ENCODE measurements at places on chromosomes 7 and 10.

- DNase-seq, result no peak
These were observed 25.6 kb upstream of the PDIA4 start for GRCh38 chr7:149053885-149054284.

- DNase-seq, result no peak
These were observed 78.9 kb downstream of the ZRANB1 start for GRCh38 chr10:125020871-125021270.

GRCh38 chr7:155289949-155290501 lies 7.7 kb upstream of the INSIG1 start:
- DNase-seq, result no peak

DNA sequence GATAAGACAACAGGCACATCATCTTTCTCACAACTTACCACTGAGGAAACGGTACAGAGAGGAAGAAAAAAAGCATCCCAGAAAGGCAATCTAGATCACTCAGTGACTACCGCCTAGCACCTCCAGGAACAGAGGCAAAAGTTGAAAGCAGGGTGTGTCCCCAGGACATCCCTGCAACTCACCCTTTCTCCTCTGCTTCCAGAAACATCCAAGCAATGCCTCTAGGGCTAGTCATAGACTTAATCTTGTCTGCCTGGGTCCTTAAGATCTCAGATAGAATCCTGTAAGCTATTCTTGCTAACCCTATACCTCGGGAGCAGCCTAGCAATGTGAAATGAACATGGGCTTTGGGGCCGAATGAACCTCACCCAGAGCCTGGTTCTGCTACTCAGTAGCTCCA lies 18.8 kb upstream of the PDCD4 start:
- no peak for DNase-seq

- no peak for DNase-seq
These were observed 19.3 kb downstream of the TCAF1 start for GRCh38 chr7:143882604-143883078.

DNA sequence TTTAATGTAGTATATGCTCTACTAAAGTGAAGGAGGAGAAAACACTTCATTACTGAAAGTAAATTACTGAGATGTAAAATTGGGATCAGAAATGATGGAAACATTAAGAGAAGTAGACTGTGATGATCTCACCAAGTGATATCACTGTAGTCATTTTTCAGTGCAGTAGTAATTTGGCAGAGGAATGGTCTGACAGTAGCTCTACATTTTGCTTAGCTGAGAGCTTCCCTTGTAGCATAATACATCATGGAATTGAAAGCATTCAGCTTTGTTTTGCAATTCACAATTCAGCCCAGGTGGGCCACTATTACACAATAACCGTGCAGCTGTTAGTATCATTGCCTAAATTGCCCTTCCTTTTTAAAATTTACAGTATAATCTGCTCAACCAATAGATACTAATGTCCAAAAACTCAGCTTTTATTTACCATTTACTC lies 19.4 kb upstream of the CABCOCO1 start:
- DNase-seq, result no peak

GRCh38 chr10:90222939-90223338 lies 521.5 kb downstream of the KIF20B start:
- DNase-seq, result no peak

- no peak for DNase-seq
These were observed 239.0 kb downstream of the REEP3 start for GRCh38 chr10:63760034-63760707.

DNA sequence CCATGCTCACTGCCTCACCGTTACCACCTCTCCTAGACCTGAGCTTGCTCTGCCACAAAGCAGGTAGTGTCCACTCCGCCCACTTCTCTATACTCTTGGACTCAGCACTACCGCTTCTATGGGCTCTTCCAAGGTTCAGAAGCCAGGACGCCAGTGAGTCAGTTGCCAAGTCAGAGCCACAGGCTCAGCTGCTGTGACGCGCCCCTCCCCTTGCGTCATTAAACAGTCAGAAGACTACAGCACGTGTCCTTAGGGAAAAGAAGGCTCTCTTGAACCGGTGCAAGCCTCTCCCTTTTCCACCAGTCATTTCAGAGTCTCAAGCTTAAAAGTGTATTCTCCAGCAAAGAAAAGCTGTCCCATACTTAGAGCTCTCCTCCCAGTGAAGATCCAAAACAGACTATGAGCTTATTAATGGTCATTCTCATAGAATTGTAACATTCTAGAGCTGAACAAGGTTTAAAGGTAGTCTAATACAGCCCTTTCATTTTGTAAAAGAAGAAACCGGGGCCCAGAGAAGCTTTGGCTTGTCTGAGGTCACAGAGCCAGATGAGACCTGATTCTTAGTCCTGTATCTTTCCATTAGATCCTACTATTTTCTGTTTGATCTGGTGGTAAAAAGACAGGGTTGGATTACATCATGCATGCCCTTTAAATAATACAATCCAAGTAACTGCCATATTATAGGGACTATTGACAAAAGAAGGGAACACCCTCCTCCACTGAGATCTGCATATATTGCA lies 40.9 kb upstream of the MET start:
- no peak for DNase-seq

DNA sequence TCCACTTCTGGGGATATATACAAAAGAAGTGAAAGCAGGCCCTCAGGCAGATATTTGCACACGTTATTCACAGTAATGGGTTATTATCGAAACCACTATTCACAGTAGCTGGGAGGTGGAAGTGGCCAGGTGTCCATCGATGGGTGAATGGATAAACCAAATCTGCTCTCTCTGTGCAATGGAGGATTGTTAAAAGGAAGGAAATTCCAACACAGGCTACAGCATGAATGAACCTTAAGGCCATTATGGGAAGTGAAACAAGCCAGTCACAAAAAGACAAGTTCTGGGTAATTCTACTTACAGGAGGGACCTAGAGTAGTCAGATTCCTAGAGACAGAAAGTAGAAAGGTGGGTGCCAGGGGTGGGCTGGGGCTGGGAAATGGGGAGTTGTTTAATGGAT lies 48.5 kb upstream of the BHLHA15 start:
- DNase-seq, result no peak

DNA sequence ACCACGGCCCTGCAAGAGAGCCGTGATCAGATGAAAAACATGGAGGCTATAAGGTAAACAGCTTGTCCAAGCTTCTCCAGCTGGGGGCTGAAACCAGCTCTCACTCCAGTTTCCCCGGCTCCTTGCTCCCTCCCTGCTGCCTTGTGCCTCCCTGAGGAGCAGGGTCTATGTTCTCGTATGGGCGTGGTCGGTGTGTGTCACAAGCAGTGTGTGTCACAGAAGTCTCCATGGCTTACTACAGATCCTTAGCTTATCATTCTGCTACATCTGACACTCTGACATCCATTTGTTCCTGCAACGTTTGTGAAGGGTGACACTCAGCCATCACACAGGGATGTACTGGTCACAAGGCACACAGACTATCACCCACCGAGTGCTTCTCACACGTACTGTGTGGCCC lies 54.6 kb downstream of the CSGALNACT2 start:
- DNase-seq, result no peak

- DNase-seq, result no peak
These were observed 195.3 kb downstream of the PTEN start for GRCh38 chr10:88058750-88059149.

DNA sequence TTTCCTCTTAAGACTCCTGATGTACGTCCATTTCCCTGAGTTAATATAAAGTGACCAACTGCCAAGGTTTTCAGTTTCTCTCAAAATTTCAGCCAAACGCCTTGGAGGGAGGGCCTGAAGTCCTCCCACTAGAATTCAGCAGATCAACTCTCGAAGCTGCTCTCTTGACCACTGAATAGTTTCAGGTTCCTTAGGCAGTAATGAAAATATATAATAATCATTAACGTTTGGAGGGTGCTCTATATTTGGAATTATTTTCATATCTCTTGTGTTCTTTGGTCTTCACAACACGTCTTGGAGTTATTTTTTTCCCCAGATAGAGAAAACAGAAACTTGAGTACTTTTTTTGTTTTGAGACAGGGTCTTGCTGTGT lies 123.6 kb upstream of the SFMBT2 start:
- DNase-seq, result no peak

GRCh38 chr10:116765648-116766081 lies 23.3 kb upstream of the HSPA12A start:
- no peak for DNase-seq

- no peak for DNase-seq
These were observed 148.4 kb downstream of the PLXDC2 start for GRCh38 chr10:19964625-19965024.

GRCh38 chr7:7385421-7385820 lies 150.3 kb downstream of the COL28A1 start:
- no peak for DNase-seq

GRCh38 chr7:65454469-65454868 lies 80.8 kb downstream of the ZNF92 start:
- no peak for DNase-seq

DNA sequence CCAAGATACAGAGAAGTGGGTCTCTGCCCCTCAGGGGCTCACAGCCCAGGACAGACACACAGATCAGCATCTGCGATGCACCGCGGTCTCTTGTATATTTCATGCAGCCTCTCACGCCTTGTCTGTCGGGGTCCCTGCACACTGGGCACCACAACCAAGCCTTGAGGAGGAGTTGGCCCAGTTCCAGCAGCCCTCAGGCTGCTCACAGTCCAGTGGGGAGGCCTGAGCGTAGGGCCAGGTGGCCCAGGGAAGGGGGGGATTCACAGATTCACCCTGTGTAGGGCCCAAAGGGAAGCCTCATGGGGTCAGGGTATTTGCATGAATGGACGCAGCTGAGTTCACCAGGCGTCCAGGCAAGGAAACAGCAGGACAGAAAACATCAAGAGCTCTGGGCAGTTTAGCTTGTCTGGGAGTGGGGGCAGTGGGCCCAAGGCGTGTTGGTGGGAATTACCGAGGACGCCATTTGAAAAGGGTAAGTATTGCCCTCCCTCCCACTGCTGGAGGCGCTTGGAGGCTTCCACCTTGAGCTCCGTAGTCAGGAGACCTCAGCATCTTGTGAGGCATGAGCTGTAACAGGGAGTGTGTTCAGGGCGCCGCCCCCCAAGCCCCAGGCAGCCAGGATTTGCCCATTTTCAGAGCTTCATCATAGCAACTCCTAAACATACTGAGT lies 129.1 kb upstream of the CHST15 start:
- DNase-seq, result peak; percentile 65

DNA sequence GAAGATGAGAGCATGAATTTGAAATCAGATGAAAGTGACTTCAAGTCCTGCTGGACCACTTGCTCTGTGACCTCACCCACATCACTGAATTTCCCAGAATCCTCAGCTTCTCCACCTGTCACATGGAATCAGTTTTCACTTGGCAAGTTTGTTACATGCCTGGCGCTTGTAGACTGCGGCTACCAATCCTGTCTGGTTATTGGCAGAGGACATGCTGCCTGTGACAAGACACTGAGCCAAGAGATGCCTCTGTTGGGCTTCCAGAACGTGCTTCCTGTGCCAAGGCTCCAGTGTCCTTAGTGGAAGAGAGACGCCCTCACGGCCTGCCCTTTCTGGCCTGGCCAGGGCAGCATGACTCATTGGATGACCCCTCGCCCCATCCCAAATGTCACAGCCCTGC lies 4.4 kb upstream of the MYL10 start:
- DNase-seq, result no peak

GRCh38 chr7:50695026-50695425 lies 87.7 kb downstream of the GRB10 start:
- no peak for DNase-seq

- DNase-seq, result no peak
These were observed 603 bp downstream of the ADRA2A start for GRCh38 chr10:111077479-111077784.

DNA sequence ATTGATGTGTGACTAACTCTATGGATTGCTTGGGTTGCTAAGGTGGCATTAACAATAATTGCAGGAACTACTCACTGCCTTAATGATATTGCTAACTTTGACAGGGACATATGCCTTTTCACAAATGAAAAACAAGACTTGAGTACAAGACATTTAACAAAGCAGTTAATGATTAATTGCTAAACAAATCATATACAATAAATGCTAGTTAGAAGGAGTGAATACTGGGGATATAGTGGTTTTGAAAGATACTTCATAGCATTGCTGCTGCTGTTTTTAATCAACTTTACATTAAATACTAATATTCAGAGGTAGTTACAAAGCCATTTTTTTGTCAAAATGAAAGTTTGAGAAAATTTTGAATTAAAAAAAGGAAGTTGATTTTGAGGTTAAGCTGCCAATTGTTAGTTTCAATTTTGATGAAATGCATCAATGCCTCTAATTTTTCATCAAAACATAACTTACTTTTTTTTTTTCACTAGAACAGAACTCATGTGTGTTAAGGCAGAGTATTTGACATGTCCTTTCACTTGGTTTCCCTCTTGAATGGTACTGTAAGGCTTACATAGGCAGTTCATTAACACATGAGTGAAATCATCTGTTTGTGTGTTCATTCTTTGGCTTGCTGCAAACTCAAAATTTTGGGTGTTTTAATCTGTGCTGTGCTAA lies 106.2 kb upstream of the SEMA3D start:
- DNase-seq, result no peak

- no peak for DNase-seq
These were observed 14.0 kb upstream of the RAMP3 start for GRCh38 chr7:45143616-45144015.

DNA sequence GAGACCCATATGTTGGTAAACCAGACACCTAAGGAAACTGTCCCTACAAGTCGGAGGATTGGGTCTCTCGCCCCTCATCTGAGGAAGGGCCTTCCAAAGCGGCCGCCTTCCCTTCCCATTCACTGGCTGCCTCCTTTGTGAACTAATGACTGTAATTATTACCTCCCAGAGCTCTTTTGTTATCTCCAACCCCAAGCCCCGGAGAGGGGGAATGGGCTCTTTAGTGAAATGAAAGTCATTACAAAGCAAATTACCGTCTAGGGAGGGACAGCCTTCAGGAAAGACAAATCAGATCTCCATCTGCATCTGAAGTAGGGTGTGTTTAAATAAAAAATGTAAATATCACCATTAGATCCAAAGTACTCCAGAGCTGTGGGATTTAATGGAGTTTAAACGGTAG lies 2.6 kb upstream of the GAD2 start:
- no peak for DNase-seq

GRCh38 chr10:103416436-103417147 lies 20.2 kb downstream of the PDCD11 start:
- no peak for DNase-seq

GRCh38 chr10:7421526-7421925 lies 10.7 kb upstream of the SFMBT2 start:
- no peak for DNase-seq

DNA sequence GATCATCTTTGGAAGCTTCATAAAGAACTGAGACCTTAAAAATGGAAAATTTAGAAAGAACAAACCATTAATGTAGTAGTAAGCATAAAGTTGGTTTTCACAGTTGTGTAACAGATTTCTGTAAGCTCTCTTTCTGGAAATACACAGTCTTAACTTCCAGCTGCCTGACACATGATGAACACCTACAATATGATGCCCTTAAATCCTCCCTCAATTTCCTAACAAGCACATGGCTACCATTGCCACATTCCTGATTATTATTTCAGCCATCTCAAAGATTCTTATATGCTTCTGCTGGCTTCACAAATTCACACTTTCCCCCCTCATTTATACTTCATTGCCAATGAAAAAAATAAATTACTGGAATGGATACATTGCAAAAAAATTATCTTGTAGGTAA lies 49.4 kb downstream of the PLXDC2 start:
- no peak for DNase-seq

- no peak for DNase-seq
These were observed 62.3 kb downstream of the LAMB4 start for GRCh38 chr7:108067844-108068243.

GRCh38 chr7:3218411-3219225 lies 82.4 kb upstream of the SDK1 start:
- no peak for DNase-seq

GRCh38 chr7:135692055-135692454 lies 29.7 kb downstream of the STMP1 start:
- DNase-seq, result no peak

GRCh38 chr10:102420181-102420713 lies 389 bp upstream of the FBXL15 start:
- DNase-seq, result no peak
